Activated CD4-positive, alpha-beta memory T cell treated with anti-CD3 and anti-CD28 coated beads for 36 hours (primary cell): ENCODE measurements at places on chromosomes 1 and 21. TPM values are rescaled to one million over a fixed set of nuclear protein-coding genes. Genes with fewer than 3 reads are reported as not detected.

DNA sequence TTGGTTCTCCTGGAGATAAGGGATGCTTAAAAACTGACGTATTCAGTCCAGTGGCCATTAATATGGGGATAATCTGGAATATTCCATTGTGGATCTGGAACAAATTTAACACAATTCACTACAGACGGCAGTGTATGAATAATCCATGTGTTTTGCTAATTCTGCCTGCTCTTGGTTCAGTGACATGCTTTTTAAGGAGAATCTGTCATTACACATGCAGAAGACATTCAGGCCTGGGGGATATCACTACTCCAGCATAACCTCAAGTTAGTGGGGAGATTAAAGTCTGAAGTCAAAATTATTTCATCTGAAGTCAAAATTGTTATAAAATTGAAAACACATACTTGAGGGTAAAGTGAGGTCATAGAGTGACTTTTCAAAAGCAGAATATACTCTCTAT lies 789.3 kb downstream of the USP25 start:
- no peak for DNase-seq
- no peak overlapping the region for H3K4me3 ChIP-seq
- H3K36me3 ChIP-seq: no peaks in the 10 kb centered on the region
- no peak overlapping the region for H3K27ac ChIP-seq
- no peaks in the 10 kb centered on the region for H3K4me1 ChIP-seq

DNA sequence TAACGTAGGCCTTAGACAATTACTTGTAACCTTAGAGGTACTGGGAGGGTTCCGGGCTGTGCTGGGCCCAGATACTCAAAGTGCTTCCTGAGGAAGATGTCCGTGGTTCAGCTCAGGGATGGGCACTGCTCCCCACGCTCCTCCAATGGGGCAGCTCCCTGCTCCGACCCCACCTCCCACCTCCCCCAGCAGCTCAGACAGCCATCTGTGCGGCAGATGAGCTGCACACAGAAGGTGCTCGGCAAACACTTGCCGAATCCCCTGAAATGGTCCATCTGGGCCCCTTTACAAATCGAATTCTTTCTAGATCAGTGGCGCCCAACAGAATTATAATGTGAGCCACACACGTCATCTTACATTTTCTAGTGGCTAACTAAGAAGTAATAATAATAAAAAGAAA lies 242.4 kb upstream of the RAB4A start:
- H3K27me3 ChIP-seq: no peaks in the 10 kb centered on the region
- DNase-seq: no peak
- H3K36me3 ChIP-seq: no peaks in the 10 kb centered on the region
- H3K4me1 ChIP-seq: peaks cover 21% of the 10 kb centered on the region
- H3K4me3 ChIP-seq: no peak overlapping the region
- no peak overlapping the region for H3K27ac ChIP-seq

GRCh38 chr1:58765441-58765840 lies 18.4 kb downstream of the JUN start:
- DNase-seq: no peak
- H3K27me3 ChIP-seq: peaks cover 8% of the 10 kb centered on the region
- H3K4me1 ChIP-seq: no peaks in the 10 kb centered on the region
- H3K4me3 ChIP-seq: no peak overlapping the region
- H3K27ac ChIP-seq: no peak overlapping the region

- no peak overlapping the region for H3K4me3 ChIP-seq
- DNase-seq: no peak
- H3K27ac ChIP-seq: no peak overlapping the region
- H3K4me1 ChIP-seq: no peaks in the 10 kb centered on the region
Measured at GRCh38 chr1:162663589-162664106, 31.4 kb downstream of the DDR2 start.

GRCh38 chr1:52060822-52061221 lies 4.7 kb downstream of the BTF3L4 start:
- H3K27ac ChIP-seq: no peak overlapping the region
- H3K36me3 ChIP-seq: peaks cover 27% of the 10 kb centered on the region
- H3K27me3 ChIP-seq: no peaks in the 10 kb centered on the region
- peaks cover 36% of the 10 kb centered on the region for H3K4me1 ChIP-seq

DNA sequence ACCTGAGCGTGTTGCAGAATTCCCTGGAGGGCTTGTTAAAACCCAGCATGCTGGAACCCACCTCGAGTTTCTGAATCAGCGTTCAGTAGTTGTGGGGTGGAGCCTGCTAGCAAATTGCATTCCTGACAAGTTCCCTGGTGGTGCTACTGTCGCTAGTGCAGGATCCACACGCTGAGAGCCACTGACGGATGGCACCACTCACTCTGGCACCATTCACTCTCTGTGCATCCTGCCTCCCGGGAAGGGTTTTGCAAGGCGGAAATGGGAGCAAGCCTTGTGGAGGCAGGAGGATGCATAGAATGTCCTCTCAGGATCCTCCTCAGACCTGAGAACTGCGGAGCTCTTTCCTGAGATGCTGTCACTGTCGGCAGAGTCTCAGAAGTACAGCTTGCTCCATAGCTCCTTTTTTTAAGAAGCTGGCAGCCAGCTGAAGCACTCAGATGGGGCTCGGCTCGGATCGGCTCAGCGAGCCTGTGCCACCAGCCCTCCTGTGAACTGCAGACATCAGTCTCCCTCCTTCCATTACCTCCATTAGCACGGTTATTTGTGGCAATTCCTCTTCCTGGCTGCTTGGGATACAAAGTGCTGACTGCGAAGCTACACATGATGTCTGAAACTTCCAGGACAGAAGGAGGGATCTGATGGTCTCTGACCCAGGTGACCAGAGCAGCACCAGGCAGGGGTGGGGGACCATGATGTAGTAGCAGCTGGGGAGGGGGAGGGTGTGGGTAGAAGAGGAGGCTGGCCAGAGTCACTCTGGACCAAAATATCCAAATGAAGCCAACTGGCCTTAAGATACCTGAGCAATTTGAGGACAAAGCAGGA lies 89.6 kb downstream of the C1orf94 start:
- no peak overlapping the region for H3K27ac ChIP-seq
- peaks cover 14% of the 10 kb centered on the region for H3K27me3 ChIP-seq
- no peak overlapping the region for H3K4me3 ChIP-seq
- no peaks in the 10 kb centered on the region for H3K36me3 ChIP-seq
- no peak for DNase-seq
- no peaks in the 10 kb centered on the region for H3K4me1 ChIP-seq

- H3K27ac ChIP-seq: no peak overlapping the region
- H3K36me3 ChIP-seq: peaks cover 45% of the 10 kb centered on the region
Measured at GRCh38 chr1:246907472-246907871, 24.3 kb downstream of the AHCTF1 start.

Gene GIPC2
- total RNA-seq: 0.17 TPM

Gene PLEKHA6
- total RNA-seq: 0.80 TPM
